ENCODE measurements at places on chromosomes 6 and 20.

DNA sequence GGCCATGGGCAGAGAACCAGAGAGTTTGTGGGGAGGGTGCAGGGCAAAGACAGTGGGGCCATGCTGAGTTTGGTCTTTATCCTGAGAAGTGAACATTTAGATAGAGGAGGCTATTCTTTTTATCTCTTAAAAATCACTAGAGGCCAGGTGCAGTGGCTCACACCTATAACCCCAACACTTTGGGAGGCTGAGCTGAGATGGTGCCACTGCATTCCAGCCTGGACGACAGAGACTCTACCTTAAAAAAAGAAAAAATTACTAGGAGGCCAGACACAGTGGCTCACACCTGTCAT, 8.7 kb downstream of the PXMP4 start:
- no peak for DNase-seq

- DNase-seq = no peak
Measured at GRCh38 chr6:6332811-6333244, 12.4 kb upstream of the F13A1 start.

GRCh38 chr20:22717466-22717865, 133.1 kb upstream of the FOXA2 start:
- no peak for DNase-seq

DNA sequence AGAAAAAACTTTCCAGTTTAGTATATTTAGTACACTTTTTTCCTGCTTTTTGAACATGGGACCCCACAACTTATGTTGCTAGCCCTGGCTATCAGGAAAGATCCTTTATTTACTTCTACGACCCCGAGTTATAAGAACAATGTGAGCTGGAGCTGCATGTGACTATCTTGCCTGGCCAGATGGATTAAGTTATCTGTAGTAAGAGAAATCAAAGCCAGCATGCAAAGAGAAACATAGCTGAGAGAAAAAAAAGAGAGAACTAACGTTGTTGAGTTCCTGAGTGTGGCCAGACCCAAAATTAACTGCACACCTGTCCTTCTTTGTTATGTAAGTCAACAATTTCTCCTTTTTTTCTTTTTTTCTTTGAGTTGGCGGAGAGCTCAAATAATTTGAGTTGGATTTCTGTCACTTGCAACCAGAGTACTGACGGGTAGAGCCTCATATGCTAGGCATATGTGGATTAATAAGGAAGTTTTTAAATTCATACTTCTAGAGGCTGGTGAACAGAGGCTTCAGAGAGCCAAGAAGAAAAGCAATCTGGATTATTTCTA, 219.5 kb downstream of the HACE1 start:
- no peak for DNase-seq
